HCT116 (cell line): ENCODE measurements at places on chromosomes 12 and 14.

DNA sequence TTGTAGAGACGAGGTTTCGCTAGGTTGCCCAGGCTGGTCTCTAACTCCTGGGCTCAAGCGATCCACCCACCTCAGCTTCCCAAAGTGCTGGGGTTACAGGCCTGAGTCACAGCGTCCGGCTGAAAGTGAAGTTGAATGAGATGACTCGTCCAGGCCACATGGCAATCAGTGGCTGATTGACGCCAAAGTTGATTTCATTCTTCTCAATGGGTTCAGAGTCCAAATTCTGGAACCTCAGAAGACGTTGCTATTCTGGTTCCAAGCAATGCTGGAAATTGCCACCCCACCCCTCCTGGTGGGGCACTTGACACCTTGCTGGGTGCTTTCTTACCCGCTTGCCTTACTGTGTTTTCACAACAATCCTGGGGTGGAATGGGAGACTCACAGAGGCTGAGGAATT lies 14.9 kb downstream of the ABCB9 start:
- peak; percentile 37 for DNase-seq

DNA sequence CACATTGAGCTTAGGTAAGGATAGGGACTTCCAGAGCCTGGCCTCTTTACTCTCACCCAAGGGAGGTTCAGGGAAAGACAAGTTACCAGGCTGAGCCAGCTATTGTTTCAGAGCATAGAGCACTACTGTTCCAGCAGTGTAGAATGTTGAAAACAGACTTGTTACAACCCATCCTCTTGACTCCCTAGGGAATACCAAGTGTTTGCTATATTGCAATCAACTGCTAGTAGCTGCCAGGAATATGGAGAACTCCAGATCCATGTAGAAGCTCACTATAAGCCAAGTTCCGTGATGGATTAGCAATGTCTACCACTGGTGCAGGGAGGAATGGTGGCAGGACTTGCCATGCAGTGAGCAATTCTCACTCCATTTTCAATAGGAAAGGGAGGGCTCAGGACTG lies 199.8 kb upstream of the RBM19 start:
- DNase-seq: no peak

DNA sequence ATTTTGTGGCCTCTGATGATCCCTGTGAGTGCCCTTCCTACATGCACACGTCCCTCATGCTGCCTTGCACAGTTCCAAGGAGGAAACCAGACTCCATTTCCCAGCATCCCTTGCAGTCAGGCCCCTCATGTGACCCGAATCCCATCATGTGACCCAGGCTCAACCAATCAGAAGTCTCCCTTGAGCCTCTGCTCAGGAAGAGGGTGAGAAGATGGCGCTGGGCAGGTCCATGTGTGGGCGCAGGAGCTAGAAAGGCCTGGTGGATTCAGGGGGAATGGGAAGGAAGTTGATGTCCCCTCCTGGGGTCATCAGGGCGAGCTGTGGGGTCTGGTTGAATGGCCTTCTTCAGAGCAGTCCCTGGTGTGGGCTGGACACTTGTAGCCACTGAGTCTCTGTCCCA lies 240.5 kb downstream of the ADGRD1 start:
- DNase-seq: peak; percentile 24

- no peak for DNase-seq
Measured at GRCh38 chr12:75684678-75685616, 173.5 kb upstream of the KRR1 start.

DNA sequence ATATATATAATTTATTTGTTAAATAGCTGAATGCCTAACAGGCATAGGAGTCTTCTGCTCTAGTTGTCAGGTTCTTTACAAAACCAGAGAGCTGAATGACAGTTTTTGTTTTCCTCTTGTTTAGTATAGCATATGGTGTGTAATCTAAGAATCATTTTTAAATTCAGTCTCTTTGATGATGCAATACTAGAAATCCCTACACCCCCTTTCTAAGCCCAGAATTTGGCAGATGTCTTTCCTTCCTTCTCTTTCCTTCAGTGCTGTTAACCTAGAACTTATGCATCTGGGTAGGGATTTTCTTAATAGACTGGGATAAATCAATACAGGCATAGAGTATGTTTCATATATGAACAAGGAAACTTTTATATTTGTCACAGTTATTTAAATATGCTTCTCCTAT lies 198.1 kb downstream of the KCNH5 start:
- no peak for DNase-seq

DNA sequence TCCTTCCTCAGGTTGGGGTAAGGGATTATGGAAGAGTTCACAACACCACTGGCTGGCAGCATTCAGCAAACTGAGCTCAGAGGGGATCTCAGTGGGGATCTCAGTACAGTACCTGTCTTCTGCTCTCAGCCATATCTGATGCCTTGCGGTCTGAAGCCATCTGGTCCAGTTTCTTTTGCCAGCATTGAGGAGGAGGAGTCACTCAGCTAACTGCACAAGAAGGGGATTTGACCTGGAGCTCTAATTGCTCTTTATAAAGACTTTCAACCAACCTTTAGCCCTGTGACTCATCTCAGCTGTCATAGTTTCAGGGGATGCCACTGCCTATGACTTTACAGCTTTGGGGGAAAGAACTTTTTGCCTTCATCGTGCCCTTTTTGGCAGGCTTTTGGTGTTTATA lies 44.9 kb downstream of the JKAMP start:
- DNase-seq: no peak

GRCh38 chr12:64780531-64781279 lies 21.5 kb upstream of the GNS start:
- DNase-seq: no peak

GRCh38 chr12:128876559-128876958 lies 23.3 kb downstream of the GLT1D1 start:
- no peak for DNase-seq

GRCh38 chr14:59262717-59263454 lies 74.4 kb downstream of the DAAM1 start:
- DNase-seq: no peak

DNA sequence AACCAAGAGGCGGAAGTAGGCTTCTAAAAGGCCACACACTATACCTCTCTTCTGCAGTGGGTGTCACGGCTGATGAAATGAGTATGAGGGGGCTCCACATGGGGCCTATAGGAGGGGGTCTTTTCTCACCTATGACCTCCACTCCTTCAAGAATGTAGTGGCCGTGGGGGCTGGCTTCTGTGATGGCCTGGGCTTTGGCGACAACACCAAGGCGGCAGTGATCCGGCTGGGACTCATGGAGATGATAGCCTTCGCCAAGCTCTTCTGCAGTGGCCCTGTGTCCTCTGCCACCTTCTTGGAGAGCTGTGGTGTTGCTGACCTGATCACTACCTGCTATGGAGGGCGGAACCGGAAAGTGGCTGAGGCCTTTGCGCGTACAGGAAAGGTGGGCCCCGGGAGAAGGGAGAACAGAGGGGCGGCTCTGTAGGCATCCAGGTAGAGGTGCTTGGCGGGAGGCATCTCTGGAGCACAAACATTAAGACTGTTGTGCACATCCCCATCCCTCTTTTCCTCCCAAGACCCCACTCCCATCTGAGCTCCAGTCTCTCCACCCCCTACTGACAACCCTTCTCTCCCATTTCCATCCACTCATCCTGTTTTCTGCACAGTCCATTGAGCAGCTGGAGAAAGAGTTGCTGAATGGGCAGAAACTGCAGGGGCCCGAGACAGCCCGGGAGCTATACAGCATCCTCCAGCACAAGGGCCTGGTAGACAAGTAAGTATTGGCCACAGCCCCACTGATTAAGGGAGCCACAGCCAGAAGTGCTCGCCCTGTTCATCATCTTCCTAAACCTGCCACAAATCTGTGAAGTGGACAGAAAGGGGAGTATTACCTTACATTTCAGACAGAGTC lies 3.8 kb downstream of the GPD1 start:
- no peak for DNase-seq

GRCh38 chr12:57489157-57489641 lies 1.3 kb downstream of the MARS1 start:
- no peak for DNase-seq

- no peak for DNase-seq
Measured at GRCh38 chr14:89254166-89254909, 162.7 kb downstream of the FOXN3 start.

- DNase-seq: no peak
Measured at GRCh38 chr12:110821917-110822316, 24.9 kb upstream of the CCDC63 start.

GRCh38 chr12:8816448-8817050 lies 5.9 kb upstream of the A2ML1 start:
- DNase-seq: no peak

DNA sequence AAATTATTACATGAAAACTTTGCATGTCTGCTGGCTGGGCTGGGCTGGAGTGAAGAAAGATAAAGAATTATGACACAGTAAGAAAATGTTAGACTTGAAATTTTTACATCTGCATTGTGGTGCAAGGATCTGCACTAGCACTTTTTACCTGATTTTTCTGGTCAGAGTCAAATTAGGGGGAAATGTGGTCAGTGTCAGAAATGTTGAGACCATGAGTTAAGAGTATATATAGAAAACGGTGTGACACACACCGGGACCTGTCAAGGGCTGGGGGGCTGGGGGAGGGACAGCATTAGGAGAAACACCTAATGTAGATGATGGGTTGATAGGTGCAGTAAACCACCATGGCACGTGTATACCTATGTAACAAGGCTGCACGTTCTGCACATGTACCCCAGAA lies 90.3 kb downstream of the IGF1 start:
- DNase-seq: no peak

- no peak for DNase-seq
Measured at GRCh38 chr12:176321-177181, 37.4 kb downstream of the SLC6A12 start.

DNA sequence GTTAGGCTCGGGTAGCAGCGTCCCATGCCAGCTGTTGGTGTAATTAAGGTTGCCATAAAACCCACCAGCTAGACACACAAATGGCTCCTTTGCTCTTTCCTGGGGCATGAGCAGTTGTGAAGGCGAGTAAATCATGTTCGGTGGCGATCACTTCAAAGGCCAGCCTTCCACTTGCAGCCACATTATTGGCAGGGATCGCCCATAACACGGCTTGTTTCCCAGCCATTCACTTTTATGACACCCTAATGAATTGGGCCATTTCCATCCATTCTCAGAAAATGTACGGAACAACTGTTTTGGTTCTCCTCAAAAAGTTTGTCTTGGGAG lies 63.4 kb downstream of the BEGAIN start:
- no peak for DNase-seq

DNA sequence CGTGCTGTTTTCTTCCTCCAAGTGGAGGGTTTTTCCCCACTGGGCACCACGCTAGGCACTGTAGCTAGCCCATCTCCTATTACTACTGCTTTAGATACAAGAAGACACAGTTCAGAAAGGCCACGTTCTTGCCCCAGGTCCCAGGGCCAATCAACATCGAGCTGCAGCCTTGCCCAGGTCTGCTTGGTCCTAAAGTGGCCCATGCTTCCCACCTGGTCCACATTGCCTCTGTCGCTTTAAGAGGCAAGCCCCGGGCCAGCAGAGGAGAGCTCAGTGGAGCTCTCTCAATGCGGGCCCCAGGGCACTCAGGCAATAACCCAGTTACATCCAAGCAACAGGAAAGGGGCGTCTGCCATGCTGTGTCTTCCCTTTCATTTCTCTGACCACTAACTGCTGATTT lies 148.1 kb downstream of the CALM1 start:
- no peak for DNase-seq

DNA sequence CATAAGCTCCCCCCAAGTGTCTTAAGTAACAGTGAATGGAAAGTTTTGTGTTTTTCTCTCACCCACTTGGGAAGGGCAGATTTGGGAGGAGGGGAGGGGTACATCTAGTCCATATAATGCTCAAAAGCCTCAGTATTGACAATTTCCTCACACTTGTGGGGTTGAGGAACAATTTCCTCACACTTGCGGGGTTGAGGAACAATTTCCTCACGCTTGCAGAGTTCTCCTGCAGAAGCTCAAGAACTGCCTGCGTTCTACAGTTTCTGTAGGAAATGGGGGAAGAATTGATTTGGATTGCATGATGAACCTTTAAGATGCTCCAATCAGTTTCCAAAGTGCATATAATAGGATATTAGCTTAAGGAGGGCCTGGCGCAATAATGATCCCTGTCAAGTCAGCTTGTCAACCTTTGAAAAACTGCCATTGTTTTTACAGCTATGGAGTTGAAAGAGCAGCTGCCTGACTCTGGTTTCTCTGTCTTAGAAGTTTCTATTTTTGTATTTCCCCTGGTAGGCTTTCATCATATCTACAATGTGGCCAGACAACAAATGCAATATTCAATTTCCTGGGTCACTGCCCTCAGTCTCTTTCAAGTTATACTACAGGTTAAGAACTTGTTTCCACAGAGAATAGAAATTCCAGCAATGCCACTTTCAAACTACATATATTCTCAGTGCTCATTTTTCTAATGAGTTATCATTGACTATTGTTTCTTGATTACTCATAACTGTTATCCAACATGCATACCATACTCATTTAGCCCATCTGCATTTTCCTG lies 66.5 kb downstream of the PLEKHG7 start:
- no peak for DNase-seq

GRCh38 chr14:101706509-101707067 lies 54.9 kb upstream of the PPP2R5C start:
- DNase-seq: no peak

GRCh38 chr12:75212072-75212471 lies 2.4 kb upstream of the KCNC2 start:
- DNase-seq: no peak

DNA sequence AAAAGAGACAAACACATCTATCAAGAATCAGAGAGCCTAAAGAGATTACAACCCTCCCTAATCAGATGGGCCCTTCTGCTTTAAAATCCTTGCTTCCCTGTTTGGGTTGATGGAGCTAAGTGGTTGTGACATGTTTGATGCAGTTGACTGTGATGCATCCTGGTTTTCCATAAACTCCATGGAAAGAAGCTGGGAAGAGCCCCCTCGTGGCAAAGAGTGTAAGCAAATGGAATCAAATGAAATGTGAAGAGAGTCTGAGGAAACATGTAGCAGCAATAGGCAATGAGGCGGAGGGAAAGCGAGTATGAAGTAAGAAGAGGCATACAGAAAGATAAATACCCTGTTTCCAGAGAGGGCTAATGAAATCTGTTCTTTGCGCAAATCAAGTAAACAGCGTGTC lies 70.4 kb upstream of the SLCO1C1 start:
- peak; percentile 40 for DNase-seq

DNA sequence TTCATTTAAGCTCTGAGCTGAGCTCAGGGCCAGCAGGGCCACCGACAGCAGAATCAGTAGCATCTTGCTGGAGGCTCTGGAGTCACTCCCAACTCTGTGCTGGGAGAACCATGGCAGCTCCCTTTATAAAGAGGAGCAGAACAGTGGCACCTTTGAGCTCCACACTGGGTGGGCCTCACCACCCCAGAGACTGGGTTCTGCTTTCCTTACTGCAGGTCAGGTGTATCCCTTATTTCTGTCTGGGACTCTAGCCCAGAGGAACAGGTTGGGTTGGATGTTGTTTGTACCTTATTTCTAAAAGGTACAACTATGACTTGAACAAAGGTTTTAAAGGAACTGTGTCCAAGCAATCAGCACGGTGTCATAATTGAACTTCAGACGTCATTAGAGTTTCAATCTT lies at the start of gene PRB3:
Gene PRB3 (minus strand): TSS at position 101 of the 400 bp plus-strand sequence. CDS start 38 bp downstream, at position 63.
- no peak for DNase-seq

GRCh38 chr14:72892103-72892878 lies 1.6 kb downstream of the DPF3 start:
- DNase-seq: no peak
